Thoracic aorta endothelial cell (primary cell): ENCODE measurements at places on chromosomes 11 and 22. TPM values are rescaled to one million over a fixed set of nuclear protein-coding genes. Genes with fewer than 3 reads are reported as not detected.

The UBQLNL gene
- total RNA-seq, result 0.07 TPM in 1 of 2 replicates, not detected in the other

The ISX gene
- total RNA-seq, result not detected in 2 replicates

The OR51B5 gene
- total RNA-seq, result not detected in 2 replicates

The NCF4 gene
- total RNA-seq, result not detected in 2 replicates

The ZNF280B gene
- total RNA-seq, result 2.0 and 2.2 TPM in 2 replicates

The HTR3A gene
- total RNA-seq, result not detected in 2 replicates

The SLC5A1 gene
- total RNA-seq, result not detected in 2 replicates

The THRSP gene
- total RNA-seq, result not detected in 2 replicates

The SMC1B gene
- total RNA-seq, result not detected in 2 replicates
